GM06990 (cell line): ENCODE measurements at places on chromosomes 7 and 10.

DNA sequence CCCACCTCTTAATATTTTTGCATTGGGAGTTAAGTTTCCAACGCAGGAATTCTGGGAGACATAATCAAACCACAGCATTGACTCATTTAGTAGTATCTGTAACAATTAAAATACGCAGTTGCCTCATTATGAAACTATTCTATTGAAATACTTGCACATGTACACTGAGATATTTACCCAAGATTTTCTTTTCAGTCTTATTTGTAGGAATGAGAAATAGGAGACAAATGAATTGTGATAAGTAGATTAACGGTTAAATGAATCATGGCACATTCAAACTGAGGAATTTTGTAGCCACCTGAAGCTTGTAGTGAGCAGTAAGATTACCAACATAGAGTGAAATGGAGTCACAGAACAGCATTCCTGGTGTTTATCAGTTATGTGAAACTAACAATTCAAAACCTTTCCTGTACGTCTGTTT is 18.1 kb downstream of the RP9 start:
- DNase-seq, result no peak

DNA sequence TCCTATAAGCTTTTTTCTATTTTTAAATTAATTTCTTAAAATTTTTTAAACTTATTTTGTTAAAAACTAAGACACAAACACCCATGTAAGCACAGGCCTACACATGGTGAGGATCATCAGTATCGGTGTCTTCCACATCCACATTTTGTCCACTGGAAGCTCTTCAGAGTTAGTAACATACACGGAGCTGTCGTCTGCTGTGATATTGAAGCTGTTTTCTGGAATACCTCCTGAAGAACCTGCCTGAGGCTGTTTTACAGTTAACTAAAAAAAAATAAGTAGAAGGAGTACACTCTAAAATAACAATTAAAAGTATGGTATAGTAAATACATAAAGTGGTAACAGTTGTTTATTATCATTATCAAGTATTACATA is 17.7 kb downstream of the KLLN start:
- DNase-seq, result no peak

DNA sequence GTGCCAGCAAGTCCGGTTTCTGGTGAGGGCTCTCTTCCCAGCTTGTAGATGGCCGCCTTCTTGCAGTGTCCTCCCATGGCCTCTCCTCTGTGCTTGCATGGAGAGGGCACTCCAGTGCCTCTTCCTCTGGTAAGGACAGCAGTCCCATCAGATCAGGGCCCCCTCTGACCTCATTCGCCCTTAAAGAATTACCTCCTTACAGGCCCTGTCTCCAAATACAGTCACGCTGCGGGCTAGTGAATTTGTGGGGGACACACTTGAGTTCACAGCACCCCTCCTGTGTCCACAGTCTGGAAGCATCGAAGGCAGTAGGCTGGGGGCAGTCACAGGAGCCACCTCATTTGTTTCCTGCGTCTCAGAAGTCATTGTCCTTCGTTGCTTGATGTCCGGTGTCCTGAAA is 54.6 kb downstream of the LHPP start:
- no peak for DNase-seq

GRCh38 chr7:129902788-129903422 is 49.9 kb downstream of the UBE2H start:
- no peak for DNase-seq

DNA sequence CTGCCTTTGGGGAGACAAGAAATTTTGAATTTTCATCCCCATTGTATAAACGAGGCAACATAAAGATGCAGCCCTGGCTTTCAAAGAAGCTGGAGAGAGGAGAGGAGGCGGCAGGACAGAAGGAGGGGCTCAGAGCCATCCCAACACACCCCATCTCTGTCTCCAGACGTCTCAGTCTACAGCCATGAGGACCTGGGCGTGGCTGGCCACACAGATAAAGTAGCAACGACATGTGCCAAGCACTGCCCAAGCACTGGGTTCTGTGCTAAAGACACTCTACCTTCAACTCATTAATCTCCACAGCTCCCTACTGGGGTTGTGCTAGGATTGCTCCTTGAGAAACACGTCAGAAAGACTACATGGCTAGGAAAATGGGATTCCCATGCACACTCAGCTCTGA is 65.2 kb downstream of the DLG5 start:
- DNase-seq, result no peak

DNA sequence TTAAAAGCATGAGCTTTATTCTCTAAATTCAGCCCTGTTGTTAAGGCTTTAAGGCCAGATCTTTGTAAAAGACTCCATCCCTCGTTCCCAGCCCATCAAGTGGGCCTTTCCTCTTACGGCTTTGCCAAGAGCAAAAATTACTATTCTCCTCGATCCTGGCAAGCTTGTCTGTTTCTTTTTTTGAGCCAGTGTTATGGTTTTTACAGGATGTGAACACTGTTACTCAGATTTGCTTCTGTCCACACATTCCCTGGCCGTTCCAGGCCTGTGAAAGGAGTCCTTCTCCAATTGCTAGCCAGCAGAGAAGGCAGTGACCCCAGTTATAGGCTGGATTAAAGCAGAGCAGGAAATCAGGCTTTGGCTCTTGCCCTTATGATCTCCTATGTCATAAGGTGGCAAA is 47.0 kb upstream of the EPC1 start:
- DNase-seq, result no peak

DNA sequence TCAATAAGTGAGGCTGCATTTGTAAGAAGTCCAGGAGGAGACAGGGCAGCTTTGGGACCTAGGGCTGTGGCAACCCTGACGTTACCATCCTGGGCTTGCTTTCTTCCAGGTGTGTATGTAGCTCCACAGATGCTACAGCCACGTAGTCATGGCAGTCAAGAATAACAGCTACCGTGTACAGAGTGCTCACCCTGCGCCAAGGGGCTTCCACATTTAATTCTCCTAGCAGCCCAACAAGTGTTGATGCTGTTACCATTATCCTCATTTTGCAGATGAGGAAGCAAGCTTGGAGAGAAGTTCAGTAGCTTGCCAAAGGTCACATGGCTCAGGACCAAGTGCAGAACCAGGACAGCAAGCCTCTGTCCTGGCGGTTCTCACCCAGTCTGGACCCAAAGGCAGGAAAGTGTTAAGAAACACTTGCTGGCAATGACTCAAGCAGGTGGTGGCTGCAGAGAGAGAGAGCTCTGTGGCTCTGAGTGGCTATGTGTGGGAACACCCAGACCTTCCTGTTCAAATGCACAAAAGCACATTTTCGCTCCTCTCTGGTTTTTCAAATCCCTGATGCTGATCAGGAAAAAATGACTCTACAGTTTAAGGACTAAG is 89.8 kb downstream of the CREM start:
- no peak for DNase-seq

GRCh38 chr7:47571331-47572093 is 10.4 kb downstream of the TNS3 start:
- no peak for DNase-seq

- peak; percentile 29 for DNase-seq
Measured at GRCh38 chr10:123009105-123009820, 457 bp downstream of the ACADSB start.

- DNase-seq, result no peak
Measured at GRCh38 chr7:130473289-130473688, 18.6 kb upstream of the MEST start.

DNA sequence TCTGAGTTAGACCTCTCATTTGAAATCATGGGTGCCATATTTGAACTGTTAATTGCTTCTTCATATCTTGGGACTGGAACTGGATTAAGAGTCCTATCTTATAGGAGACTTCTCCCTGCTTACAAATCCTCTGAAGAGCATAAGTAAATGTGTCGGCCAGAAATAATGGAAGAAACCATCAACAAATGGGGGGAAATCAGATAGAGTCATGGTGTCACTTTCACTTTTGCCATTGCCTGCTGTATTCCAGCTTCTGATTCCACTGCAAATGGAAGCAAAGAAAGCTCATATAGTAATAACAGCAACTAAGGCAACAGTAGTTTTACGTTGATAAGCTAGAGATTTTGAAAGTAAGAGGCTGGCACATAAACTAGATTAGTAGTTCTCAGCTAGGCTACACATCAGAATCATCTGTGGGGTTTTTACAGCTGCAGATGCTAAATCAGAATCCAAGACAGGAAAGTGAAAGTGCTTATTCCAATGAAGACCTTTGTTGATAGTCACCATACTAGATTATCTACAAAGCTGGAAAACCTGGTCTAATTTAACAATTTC is 12.3 kb upstream of the CRPPA start:
- no peak for DNase-seq

GRCh38 chr10:60236869-60237524 is 152.7 kb downstream of the ANK3 start:
- DNase-seq, result peak; percentile 83

GRCh38 chr10:50582766-50583762 is 40.7 kb downstream of the SGMS1 start:
- DNase-seq, result no peak

DNA sequence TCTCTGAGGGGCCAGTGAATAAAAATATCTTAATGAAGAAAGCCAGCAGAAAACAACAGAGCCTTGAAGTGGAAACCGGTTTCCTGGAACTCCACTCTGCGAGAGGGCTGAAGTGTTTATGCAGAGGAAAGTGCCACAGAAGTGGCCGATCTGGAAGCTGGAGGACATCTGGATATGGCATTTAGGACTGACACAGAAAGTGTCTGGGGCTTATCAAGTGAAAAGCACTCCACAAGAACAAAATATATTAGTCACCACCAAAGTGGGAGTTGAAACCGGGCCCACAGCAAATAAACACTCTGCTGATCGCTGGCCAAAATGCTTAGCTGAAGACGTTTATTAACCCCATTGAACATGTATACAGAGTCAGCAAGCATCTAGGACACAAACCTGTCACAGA is 7.8 kb downstream of the NOD1 start:
- DNase-seq, result no peak

GRCh38 chr10:62690703-62691102 is 113.8 kb upstream of the ADO start:
- no peak for DNase-seq

DNA sequence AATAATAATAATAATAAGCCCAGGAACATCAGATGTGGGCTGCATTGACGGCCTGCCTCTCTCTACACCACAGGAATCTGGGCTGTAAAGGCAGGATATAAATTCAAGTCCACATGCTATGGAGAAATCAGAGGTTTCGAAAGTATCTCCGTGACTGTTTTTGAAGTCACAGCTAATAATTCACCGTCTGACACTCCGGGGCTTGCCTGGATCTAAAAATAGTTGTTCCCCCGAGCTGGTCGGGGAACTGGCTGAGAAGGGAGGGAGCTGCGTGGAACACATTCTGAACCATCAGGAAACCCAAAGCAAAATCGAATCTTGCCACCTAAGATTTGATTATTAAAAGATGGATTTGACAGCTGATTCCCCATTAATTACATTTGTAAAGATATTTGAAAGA is 35.4 kb downstream of the KLF6 start:
- DNase-seq, result no peak

GRCh38 chr7:100376066-100376465 is 2.8 kb downstream of the PILRA start:
- DNase-seq, result no peak

DNA sequence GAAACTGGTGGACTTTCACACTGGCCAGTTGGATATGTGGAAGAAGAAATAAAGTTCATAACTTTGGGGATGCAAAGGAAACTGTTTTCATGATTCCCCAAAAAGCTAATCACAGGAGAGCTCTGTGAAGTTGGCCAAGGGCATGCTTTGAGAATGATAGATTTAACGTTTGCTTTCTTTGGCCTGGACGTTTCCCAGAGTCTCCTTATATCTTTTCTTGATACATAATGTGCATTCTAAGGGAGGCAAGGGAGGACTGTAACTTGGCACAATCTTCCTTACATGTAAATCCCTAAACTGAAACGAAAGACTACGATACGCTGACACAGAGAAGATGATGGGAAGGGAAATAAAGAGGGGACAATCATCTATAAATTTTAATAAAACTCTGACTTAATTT is 176.5 kb upstream of the INHBA start:
- DNase-seq, result no peak

DNA sequence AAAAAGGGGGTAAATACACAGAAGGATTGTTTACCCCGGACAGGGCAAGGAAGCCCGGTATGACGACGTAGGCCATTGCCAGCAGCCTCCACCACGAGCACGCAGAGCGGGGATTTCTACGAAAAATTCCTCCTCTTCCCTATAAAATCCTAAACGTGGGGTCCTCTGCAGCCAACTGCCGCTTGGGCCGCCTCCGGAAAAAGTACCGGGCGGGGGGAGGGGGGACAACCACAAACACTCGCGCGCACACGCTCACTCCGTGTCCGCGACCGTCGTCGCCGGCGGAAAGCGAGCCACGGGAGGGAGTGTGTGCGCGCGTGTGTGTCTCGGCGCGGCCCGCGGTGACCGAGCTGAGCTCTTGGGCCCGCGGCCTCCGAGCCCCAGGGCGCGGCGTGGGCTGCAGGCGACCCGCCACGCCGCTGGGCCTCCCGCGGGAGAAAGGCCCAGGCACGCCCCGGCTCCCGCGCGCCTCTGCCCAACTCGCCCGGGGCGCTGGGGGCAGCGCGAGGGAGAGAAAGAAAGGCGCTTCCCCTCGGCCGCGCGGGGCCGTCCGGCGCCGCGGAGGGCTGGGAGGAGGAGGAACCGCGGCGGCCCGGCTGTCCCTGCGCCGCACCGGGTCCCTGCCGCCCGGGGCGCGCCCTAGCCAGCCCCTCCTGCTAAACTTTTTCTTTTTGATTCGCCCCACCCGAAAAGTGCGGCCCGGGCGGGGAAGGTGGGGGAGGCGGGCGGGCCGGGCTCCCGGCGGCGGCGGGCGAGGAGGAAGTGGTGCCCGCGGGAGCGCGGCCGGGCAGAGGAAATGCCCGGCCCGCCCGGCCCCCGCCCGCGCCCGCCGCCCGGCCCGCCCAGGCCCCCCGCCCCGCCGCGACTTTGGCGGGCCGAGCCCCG is 1.5 kb downstream of the CTBP2 start:
- DNase-seq, result no peak

GRCh38 chr7:20249376-20249775 is 32.2 kb upstream of the MACC1 start:
- DNase-seq, result no peak

DNA sequence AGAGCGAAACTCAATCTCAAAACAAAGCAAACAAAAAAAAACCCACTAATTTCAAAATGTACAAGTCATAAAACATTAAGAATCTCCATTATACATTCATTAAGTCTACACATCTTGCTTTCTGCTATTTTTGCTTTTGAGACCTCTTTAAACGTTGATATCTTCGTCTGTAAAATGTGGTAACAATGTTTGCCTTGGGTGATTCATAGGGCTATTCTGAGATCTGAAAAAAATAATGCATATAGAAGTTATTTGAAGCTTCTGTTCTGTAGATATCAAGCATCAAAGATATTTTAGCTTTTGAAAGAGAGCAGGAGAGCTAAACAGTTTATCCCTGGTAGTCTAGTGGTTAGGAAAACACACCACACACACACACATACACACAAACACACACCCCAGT is 158.1 kb upstream of the PLXDC2 start:
- DNase-seq, result no peak

GRCh38 chr7:100568896-100569844 is 4.5 kb downstream of the SAP25 start:
- peak; percentile 68 for DNase-seq
